Stimulated activated CD4-positive, alpha-beta T cell treated with anti-CD3 and anti-CD28 coated beads, Interleukin-2, amount 100 ng/mL, for 24 hours (primary cell): ENCODE measurements at places on chromosomes 4 and X.
A peak's percentile ranks its signal among the peaks of the same experiment; 100 is the strongest.

- DNase-seq: peak; percentile 99
Measured at GRCh38 chrX:318068-318738, 393 bp downstream of the GTPBP6 start.

DNA sequence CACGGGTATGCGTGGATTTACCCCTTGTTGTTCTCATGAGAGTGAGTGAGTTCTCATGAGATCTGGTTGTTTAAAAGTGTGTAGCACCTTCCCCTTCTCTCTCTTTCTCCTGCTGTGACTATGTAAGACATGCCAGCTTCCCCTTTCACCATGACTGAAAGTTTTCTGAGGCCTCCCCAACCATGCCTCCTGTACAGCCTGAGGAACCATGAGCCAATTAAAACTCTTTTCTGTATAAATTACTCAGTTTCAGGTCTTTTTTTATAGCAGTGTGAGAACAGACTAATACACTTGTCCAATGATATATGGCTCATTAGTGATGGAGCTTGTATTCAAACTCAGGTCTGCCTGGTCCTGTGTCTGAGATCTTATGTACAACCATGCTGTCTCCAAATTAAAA is 28.5 kb upstream of the RTL3 start:
- DNase-seq: no peak

DNA sequence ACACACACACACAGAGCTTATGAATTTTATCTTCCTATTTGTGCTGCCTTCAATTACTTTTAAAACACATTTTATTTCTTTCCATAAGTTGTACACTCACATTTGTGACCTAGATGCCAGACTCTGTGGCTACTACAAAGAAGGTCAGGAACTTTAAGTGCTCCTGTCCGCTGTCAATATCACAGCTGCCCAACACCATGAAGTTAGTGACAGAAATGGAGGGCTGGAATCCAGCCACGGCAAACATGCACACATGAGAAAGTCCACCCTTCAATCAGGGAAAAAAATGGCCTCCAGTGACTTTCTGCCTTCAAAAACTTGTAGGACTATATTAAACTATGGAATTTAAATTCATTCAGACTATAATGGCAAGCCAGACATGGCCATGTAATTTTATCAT is 334.4 kb upstream of the FSTL5 start:
- no peak for DNase-seq

DNA sequence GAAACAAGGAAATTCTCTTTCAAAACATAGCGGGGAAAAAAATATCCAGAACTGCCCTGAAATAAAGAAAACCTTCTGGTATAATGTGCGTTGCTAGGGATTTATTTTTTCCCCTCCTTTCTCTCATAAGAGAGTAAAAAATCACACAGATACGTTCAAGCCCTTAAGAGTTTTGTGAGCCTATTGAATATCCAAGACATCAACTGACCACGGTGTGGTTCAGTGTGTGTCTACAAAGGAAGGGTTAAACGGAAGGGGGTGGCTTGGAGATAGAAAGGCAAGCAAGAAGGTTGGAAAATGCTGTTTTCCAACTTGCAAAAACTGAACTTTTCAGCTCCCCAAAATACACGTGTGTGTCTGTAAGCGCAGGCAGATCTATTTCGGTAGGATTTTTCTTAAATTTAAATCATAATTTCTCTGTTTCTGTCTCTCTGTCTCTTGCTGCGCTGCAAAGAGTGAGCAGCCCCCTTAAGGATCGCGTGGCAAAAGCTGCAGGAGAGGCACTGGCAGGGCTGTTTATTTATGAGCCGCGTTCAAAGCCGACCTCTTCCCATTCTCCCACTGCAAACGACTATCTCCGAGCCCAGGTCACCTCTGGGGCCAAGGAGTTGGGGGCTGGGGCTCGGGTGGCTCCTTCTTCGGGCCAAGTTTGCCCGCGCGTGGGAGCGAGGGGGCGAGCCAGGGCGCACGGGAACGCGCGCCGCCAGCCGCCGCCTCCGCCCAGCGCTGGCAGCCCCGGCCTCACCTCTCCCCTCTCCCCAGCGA is 492 bp upstream of the SLIT2 start:
- DNase-seq: no peak

- DNase-seq: no peak
Measured at GRCh38 chr4:105755375-105755774, 46.8 kb downstream of the GSTCD start.

GRCh38 chrX:9189286-9189685 is 155.4 kb upstream of the FAM9B start:
- no peak for DNase-seq

DNA sequence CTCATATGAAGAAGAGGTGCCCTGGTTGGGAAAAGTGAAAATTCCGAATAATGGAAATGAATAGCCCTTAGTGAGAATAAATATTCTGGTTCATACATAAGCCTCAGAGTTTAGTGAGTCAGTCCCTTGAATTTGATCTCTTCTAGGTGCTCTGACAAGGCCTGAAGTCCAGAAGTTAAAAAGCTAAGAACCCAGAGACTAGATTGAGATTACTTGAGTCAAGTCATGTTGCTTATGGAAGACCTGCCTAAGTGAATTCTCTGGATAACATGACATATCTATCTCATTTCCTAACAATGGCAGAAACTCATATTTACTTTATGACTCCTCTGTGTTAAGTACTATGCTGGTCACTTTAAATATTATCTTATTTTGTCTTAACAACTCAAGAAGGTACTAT is 10.5 kb upstream of the PRSS48 start:
- DNase-seq: no peak

DNA sequence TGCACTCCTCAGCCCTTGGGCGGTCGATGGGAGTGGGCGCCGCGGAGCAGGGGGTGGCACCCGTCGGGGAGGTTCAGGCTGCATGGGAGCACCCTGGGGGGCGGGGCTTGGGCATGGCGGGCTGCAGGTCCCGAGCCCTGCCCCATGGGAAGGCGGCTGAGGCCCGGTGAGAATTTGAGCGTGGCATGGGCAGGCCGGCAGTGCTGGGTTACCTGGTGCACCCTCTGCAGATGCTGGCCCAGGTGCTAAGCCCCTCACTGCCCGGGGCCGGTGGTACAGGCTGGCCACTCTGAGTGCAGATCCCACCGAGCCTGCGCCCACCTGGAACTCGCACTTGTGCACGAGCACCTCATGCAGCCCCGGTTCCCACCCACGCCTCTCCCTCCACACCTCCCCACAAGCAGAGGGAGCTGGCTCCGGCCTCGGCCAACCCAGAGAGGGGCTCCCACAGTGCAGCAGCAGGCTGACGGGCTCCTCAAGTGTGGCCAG is 556.3 kb downstream of the GALNTL6 start:
- DNase-seq: no peak

GRCh38 chr4:141174457-141174856 is 41.2 kb upstream of the RNF150 start:
- DNase-seq: no peak
